ENCODE measurements at places on chromosomes 4 and X.

DNA sequence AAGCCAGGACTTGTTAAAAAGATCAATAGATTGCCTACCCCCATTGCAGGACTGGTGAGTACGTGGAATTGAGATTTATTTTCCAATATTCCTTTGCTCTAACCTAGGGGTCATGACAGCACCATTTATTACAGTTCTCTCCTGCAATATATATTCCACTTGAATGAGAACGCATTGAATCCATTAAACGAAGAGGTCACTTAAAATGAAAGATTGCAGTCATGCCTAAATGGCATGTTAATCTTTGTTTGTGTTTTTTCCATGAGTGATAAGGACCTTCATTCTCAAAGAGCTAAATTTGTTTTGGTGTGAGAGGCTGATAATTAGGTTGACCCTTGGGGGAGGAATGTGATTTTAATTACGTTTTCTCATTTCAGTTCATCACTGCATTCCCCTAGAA, 13.5 kb upstream of the LIMCH1 start:
- DNase-seq = no peak

- DNase-seq = no peak
Observed at GRCh38 chrX:105618393-105619101, 203.8 kb upstream of the NRK start.

GRCh38 chr4:89491761-89492160, 184.2 kb upstream of the GPRIN3 start:
- no peak for DNase-seq

GRCh38 chr4:7075962-7076695, 8.3 kb upstream of the GRPEL1 start:
- DNase-seq = peak; percentile 22

GRCh38 chrX:72216973-72217372, 21.9 kb downstream of the ERCC6L start:
- DNase-seq = no peak

GRCh38 chrX:96464880-96465558, 219.6 kb upstream of the DIAPH2 start:
- DNase-seq = no peak

DNA sequence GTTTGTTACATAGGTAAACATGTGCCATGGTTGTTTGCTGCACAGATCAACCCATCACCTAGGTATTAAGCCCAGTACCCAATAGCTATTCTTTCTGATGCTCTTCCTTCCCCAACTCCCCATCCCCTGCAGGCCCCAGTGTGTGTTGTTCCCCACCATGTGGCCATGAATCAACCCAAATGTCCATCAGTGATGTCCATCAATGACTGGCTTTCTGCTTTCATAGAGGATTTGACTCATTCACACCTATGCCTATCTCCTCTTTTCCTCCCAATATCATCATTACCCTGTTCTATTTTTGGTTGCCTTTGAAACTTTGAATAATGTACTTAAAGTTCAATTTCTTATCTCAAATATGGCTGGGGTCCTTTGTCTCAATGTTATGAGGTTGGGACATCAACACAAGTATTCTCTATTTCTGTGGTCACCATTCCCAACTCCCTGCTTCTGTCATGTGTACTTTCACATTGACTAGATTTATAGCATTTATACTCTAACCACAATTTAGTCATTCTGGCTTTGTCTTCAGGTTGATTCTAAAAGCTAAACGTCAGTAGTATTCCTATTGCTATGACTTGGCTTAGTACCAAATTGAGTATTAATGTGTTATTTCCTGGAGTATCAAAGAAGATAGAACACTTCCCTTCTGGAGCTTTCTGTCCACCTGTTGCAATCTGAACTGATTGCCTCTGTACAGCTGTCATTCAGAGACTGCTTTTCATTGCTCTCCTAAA, 107.2 kb downstream of the TAB3 start:
- DNase-seq = no peak

DNA sequence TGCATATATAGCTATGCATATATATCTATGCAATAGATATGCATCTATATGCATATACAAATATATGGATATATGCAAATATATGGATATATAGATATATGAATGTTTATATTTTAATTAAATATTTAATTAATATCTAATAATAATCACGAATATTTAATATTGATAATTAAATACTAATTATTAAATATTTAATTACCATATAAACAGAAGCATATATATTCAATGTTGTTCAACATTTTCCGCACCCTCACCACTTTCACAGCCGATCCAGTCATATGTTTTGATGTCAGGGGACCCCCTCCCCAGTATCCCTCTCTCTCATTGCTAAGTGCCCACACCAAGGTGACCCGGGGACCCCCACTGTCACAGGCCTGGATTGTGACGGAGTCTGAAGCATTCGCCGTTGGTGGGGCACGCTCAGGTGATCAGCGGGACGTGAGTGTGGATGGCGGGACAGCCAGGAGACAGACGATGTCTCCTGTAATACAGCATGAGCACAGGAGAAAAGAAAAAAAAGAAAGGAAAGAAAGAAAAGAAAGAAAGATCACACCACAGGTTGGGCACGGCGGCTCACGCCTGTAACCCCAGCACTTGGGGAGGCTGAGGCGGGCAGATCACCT, 199.7 kb downstream of the CRLF2 start:
- DNase-seq = no peak

DNA sequence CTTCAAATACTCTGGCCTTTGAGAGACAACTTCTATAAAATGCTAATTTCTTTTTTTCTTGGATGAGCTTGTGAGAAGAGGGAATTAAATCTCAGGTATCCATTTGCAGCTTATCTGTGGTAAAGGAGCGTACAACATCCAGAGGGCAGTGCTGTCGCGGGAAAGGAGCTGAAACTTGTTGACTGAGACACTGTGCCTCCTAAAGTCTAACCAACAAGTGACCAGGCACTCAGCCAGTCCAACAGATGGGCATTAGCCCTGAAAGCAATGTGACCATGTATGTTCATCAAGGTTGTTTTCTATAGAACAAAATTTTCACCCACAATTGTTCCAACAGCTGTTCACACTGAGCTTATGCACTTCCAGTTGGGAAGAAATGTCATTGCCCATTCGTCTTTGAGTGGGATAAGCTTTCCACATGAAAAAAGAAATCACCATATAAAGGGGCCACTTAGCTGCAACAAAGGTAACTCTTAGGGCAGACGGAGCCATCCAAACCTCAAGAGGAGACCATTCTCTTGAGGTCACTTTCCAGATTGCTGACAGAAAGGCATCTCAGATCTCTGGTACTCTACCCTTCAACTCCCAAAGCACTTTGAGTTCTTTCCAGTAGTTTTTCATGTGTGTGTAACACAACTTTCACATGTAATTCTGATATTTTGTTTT, 244.8 kb upstream of the NEIL3 start:
- DNase-seq = no peak

GRCh38 chr4:176274441-176274840, 5.4 kb upstream of the ASB5 start:
- no peak for DNase-seq

DNA sequence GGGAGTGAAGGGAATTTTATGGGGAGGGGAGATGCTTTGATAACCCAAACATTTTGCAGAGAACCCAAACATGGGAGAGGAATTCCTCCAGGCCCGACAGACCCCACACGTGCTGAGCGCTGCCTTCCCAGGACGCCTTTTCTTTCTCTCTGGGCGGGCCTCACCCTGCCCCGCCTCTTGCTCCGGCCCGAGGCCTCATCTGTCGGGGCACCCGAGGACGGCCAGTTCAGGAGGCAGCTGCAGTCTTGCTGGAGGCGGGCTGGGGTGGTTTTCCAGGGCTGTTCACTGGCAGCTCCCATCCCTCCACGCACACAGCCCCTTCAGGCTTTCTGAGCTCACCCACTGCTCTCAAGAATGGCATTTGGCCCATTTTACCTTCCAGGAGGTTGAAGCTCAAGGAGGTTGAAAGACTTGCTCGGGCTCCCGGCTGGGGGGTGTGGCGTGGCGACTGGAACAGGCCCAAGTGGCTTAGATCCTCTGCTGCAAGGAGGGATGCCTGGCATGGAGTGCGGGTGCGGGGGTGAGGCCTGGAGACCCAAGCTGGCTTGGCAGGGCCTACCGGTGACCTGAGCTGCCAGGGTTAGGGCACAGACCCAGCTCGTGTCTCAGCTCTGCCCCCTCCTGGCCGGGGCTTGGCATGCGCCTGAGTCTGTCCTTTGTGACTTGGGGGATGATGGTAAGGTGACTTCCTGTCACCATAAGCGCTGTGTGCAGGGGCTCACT, 99.2 kb downstream of the PSAPL1 start:
- peak; percentile 10 for DNase-seq

- DNase-seq = no peak
Observed at GRCh38 chr4:100633269-100633668, 115.4 kb upstream of the EMCN start.
